ENCODE measurements at places on chromosomes 13 and 19.

DNA sequence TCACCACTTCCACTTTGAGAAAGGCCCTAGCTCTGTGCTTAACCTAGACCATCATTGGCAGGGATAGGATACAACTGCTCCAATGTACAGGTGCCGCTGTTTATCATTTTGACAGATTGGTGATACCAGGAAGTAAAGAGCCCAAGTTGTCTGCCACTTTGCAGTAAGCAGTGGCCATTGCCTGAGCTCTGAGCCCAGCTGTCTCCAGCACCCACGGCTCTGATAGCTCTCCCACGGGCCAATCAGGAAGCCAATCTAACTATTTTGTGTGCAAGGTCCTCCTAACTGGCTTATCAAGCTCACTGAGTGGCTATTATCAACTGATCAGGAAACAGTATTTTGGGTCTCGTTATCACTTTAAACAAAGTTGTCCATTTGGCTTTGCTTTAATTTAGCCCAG lies 181.1 kb downstream of the DCT start:
- no peak for DNase-seq

GRCh38 chr13:107250628-107251027 lies 682.7 kb upstream of the ARGLU1 start:
- DNase-seq, result no peak

DNA sequence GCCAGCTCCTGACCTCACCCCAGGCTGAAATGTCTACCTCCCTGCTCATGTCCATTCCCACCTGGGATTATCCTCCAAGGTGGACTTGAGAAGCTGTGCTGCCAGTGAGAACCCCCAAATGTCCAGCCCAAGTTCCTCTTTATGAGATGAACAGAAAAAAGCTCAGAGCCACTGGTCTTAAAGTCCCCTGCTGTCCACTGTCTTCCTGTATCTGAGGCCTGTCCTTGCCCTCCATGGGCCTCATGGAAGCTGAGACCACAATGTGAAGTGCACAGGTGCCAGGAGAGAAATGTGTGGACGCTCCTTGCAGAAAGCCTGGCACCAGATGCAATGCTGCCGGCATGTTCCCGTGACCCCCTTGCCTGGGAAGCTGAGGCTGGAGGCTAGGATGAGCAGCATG lies 3.3 kb upstream of the AMER2 start:
- DNase-seq, result no peak

DNA sequence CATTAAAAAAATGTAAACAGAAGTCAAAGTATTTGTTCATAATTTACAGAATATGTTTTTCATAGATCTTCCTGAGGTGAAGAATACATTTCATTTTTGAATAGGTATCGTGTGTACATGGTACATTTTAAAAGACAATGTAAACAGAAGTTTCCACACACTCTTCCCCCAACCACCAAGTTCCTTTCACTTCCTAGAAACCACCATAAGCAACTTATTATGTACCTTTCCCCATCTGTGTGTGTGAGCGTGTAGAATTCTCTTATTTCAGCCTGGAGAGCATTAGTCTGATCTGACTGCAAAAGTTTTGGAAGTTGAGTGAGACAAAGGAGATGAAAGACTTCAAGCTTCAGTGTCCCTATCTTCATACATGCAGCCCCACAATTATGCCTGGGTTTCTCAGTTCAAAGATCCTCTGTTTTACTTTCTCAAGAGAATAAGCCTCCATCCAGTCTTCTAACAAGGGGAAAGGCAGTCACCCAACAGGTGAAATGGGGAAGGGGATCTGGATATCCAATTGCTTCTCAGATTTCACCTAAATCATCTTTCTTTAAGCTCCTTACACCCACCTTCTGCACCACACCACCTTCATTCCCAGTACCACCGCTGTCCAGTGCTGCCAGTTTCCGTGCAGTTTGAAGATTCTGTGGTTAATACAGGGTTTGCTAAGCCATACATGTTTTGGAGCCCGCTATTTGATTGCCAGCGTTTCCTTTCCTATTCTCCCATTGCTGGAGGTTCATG lies 2.1 kb downstream of the TEX30 start:
- DNase-seq, result no peak

DNA sequence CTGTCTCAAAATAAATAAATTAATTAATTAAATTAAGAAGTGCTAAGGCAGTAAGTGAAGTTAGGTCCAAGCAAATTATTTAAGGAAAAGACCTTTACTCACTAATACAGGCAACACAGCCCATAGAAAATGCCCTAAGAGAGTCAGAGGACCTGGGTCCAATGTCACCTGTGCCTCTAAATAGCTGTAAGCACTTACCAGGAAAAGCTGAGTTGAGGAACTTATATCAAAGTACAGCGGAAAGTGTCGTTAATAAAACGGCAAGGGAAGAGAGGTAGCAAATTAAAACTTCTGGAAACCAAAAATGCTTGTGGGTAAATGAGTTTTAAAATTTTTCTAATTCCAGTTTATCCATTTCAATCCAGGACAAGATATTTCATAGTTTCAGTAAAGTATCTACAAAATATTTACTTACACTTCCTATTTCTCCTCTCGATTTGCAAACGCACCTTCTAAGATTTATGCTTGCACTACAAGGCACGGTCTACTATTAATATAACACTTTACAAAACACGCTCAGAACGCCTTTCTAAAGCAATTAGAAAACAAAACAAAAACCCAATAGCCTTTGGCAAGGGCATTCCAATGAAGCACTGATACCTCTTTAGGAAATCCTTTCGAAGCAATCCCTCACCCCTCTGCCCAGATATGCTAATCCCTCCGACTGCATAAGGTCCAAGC lies 963 bp downstream of the VPS36 start:
- DNase-seq, result no peak

DNA sequence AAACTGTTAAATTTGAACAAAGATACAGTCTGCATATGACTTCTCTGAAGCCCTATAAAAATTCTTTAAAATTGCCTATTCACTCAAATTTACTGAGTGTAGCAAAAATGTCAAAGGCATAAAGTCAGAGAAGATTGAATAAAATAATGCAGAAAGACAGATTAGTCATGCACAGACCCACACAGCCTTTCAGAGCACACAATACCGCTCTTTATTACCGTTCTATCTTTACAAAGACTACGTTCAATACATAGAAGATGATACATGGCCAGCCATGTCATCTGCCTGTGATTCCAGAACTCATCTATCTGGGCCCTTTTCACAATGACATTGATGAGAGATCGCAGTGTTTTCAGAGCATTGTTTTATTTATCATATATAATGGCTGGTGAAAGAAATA lies 107.2 kb downstream of the URI1 start:
- no peak for DNase-seq

GRCh38 chr13:38947054-38947453 lies 43.6 kb downstream of the STOML3 start:
- DNase-seq, result no peak

GRCh38 chr19:51147663-51148062 lies 5.6 kb downstream of the SIGLEC7 start:
- DNase-seq, result no peak

Data from muscle of arm (tissue), 14 donors.